Fibroblast of mammary gland (primary cell): ENCODE measurements at places on chromosomes 1 and 21.

DNA sequence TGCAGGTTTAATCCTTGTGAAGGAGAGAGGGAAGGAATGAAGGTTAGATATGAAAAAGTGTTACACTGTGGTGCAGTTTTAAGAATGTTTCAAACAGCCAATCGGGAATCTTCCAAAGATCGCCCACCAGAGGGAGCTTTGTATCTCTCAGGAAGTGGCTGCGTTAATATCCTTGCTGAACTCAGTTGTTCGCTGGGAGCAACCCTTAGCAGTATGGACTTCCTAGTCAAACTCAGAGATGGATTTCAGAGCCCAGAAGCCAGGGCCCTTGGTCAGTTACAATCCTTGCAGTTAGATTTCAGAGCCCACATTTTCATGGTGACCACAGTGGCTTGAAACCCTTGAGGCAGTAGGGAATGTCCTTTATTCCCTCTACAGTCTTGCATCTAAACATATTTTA lies 136.2 kb downstream of the NTNG1 start:
- peak; percentile 65 for DNase-seq

GRCh38 chr21:45207839-45208626 lies 79.7 kb downstream of the POFUT2 start:
- DNase-seq, result no peak

DNA sequence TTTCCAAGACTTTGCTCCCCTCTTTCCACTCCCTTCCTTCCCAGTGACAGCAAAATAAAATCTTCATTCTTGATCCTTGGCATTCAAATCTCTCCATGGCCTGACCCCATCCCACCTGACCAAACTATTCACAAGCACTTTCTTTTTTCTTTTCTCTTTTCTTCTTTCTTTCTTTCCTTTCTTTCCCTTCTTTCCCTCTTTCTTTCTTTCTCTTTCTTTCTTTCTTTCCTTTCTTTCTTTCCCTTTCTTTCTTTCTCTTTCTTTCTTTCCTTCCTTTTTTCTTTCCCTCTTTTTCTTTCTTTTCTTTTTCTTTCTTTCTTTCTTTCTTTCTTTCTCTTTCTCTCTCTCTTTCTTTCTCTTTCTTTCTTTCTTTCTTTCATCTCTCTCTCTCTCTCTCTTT lies 207.1 kb downstream of the ADGRL2 start:
- no peak for DNase-seq

- no peak for DNase-seq
Measured at GRCh38 chr1:40197656-40198055, 36.5 kb downstream of the RLF start.

DNA sequence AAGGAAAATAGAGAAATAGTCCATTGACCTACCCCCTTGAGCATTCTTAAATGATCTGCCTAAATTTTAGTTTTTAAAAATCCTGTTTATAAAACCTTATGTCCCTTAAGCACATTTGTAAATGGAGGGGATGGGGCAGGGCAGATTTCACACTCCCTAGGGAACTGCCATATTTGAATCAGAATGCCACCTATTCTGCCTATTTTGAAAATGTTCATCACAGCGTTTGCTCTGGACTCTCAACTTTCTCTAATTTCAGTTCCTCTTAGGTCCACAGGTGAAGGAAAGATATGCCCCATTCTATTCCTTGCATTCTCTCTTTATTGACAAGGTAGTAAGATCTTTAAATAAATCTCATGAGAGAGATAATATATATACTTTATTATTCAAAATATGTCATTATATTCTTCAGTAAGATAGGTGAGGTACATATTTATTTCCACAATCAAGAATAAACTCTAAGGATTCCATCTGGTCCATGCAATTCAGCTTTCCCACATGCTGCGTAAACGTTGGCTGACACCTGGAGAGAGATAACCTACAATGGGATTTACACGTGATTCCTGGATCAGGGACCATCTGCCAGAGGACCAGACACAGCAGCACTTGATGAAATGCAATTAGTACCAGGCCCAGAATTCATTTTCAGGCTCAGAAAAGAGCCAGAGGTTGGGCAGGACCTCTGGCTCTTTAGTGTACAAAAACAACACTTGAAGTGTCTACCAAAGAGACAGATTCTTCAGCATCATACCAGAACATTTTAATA lies 1.2 kb upstream of the LPGAT1 start:
- no peak for DNase-seq

GRCh38 chr1:201317551-201317950 lies 34.2 kb downstream of the PKP1 start:
- DNase-seq, result no peak

GRCh38 chr1:18794561-18794960 lies 64.9 kb downstream of the TAS1R2 start:
- DNase-seq, result no peak

GRCh38 chr1:125087691-125088090 lies 3902.9 kb downstream of the SRGAP2C start:
- no peak for DNase-seq

- peak; percentile 25 for DNase-seq
Measured at GRCh38 chr1:110408488-110408887, 994 bp upstream of the LAMTOR5 start.

DNA sequence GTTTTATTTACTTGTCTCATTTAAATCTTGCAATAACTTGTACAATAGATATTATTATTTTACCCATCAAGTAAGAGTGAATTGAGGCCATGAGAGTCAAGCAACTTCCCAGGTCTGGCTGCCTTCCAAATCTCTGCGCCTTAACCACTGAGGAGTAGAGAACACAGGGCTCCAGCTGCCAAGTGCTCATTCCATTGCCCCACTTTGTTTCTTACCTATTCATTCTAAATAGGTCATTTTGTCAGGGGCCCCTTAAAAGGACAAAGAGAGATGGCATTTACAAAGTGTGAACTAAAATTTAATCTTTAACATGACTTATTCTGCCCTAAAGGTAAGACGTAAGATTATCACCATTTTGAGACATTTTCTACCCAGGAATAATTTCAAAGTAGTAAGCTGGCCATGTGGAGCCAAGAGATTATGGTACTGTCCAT lies 3.5 kb downstream of the PPP1R15B start:
- DNase-seq, result peak; percentile 78

DNA sequence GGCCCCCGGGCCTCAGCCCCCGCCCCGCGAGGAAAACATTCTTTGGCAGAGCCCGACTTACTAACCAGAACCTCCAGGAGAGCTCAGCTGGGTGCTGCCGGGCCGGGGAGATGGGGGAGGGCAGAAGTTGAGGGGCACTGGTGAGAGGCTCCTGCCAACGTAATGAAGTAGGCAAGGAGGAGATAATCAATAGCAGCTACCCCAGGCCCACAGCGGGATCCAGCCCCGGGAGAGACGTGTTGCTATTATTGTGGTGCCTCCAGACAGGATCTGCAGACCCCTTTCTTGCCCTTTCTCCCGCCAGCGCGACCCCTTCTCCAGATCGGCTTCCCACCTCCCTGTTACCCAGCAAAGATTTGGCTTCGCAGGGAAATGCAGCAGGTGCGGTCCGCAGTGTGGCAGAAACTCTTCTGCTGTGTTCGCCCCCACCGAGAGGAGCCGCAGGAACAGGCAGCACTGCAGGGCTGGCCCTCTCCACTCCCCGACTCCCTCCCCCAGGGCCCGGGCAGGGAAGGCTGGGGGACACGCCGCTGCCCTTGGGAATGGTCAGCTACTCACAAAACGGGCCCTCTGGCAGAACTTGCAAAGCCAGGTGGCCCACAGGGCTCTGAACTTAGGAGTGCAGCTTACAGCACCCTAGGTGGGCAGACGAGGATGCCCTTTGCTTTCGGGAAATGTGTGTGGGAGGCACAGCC lies 1.5 kb upstream of the KCNA2 start:
- DNase-seq, result no peak

- no peak for DNase-seq
Measured at GRCh38 chr21:46182548-46183336, 1.5 kb downstream of the SPATC1L start.

DNA sequence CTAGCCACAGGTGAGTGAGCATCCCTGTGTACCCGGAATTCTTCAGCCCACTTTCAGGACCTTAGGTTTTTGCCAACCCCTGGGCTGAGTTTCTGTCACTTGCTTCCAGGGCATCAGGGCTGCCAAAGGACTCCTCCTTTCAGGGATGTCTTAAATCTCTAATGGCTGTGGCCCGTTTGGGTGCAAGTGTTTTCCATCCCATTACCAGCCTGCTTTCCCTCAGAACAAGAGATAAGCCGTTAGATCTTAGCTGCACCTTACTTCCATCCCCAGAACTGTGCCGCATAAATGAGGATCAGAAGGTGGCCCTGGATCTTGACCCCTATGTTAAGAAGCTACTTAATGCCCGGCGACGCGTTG lies 652 bp downstream of the SNAPIN start:
- DNase-seq, result no peak

DNA sequence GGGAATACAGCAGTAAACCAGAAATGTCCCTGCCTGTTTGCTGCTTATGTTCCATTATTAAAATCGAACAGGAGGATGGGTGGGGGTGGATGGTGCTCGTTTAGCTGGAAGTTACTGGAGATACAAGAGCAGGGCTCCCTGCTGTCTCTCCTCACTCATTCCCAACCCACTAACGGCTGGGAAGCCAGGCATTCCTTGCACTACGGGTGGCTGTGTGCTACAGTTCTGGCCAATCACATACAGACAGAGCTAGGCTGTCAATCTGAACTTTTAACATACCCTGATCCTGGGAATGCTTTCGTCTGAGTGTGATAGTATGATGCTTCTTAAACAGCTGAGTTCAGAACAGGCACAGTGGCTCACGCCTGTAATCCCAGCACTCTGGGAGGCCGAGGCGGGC lies 7.0 kb downstream of the SIPA1L2 start:
- DNase-seq, result no peak

DNA sequence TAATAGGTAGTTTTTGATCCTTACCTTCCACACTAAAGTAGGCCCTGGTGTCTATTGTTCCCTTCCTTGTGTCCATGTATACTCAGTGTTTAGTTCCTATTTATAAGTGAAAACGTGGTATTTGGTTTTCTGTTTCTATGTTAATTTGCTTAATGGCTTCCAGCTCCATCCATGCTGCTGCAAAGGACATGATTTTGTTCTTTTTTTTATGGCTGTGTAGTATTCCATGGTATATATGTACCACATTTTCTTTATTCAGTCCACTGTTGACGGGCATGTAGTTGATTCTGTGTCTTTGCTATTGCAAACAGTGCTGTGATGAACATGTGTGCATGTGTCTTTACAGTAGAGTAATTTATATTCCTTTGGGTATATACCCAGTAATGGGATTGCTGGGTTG lies 20.8 kb downstream of the PRCC start:
- DNase-seq, result no peak

DNA sequence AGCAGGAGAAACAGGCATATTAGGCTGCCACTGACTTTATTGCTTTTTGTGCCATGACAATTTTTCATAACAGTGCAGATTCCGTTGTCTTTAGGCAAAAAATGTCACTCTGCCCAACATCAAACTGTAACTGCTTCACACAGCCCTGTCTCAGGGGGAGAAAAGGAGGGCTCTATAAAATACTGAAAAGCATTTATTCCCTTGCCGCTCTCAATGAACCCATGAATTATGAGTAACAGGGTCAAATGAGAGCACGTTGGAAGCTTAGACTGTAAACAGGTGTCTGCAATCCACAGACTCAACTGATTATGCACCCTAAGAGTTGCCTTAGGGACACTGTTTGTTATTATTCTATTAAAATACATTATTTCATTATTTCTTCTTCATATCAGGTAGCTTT lies 292.1 kb upstream of the FMN2 start:
- no peak for DNase-seq

DNA sequence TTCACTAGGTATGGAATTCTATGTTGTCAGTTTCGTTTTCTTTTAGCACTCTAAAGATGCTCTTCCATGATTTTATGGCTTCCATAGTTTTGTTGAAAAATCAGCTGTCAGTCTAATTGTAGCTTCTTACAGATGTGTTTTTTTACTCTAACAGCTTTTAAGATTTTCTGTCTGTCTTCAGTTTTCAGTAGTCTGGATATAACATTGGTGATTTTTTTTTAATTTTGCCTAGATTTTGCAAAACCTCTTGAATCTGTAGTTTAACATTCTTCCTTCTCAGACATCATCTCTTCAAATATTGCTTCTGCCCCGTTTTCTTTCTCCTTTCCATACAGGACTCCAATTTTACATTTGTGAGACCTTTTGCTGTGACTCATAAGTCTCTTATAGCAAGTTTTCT lies 17.9 kb upstream of the DYRK1A start:
- no peak for DNase-seq

DNA sequence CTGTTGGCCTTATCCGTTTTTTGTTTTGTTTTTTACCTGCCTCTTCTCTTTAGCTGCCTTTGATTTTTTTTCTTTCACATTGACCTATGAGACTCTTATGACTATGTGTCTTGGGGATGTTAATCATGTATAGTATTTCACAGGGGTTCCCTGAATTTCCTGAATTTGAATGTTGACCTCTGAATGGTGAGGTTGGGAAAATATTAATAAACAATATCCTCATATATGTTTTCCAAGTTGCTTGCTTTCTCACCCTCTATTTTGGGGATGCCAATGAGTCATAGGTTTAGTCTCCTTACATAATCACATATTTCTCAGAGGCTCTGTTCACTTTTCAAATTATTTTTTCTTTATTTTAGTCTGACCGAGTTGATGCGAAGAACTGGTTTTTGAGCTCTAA lies 29.6 kb downstream of the GBP5 start:
- no peak for DNase-seq

GRCh38 chr1:13582713-13583443 lies 754 bp upstream of the PDPN start:
- DNase-seq, result no peak

DNA sequence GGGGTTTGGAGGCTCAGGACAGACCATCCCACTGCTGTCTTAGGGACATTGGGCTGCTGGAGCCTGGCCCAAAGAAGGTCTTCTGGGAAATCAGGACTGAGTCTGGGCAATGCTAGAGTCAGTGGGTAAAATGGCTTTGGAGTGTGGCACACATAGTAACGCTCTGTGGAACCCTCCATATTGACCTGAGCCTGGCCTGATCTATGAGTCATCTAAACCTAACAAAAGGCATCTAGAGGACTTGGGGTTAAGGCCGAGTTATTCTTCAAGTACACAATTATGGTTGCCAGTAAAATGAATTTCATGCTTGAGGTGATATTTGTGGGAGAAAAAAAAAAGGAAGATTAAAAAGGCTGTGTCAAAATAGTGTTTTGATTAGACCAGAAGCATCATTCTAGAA lies 77.7 kb downstream of the ST6GALNAC5 start:
- no peak for DNase-seq

- no peak for DNase-seq
Measured at GRCh38 chr1:42746436-42747105, 6.5 kb upstream of the CLDN19 start.

GRCh38 chr1:20151906-20152598 lies 12.9 kb downstream of the PLA2G2F start:
- DNase-seq, result peak; percentile 73

- DNase-seq, result no peak
Measured at GRCh38 chr21:45532826-45533360, 9.3 kb downstream of the SLC19A1 start.

GRCh38 chr21:28871388-28872010 lies 121.2 kb downstream of the LTN1 start:
- peak; percentile 51 for DNase-seq

GRCh38 chr1:24998563-24999245 lies 68.6 kb upstream of the RUNX3 start:
- no peak for DNase-seq

DNA sequence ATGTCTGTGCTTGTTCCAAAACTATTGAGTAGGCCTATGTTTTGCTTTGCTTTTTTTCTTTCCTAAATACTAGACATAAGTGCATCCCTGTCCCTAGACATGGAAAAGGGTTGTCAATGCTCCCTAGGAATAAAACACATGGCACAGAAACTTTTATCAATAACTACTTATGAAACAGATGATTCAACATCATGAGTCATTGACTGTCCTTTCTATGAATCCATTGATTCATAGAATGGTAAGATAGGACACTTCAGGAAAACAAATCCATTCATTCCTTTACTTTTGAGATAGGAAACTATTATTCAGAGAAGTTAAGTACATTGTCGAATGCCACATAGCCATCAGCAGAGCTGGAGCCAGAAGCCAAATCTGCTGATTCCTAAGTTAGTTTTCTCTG lies 147.5 kb downstream of the TSEN15 start:
- DNase-seq, result peak; percentile 53
